ENCODE measurements at places on chromosomes 7 and 10.
A peak's percentile ranks its signal among the peaks of the same experiment; 100 is the strongest.

GRCh38 chr10:62643606-62644587, 160.6 kb upstream of the ADO start:
- no peak for DNase-seq

DNA sequence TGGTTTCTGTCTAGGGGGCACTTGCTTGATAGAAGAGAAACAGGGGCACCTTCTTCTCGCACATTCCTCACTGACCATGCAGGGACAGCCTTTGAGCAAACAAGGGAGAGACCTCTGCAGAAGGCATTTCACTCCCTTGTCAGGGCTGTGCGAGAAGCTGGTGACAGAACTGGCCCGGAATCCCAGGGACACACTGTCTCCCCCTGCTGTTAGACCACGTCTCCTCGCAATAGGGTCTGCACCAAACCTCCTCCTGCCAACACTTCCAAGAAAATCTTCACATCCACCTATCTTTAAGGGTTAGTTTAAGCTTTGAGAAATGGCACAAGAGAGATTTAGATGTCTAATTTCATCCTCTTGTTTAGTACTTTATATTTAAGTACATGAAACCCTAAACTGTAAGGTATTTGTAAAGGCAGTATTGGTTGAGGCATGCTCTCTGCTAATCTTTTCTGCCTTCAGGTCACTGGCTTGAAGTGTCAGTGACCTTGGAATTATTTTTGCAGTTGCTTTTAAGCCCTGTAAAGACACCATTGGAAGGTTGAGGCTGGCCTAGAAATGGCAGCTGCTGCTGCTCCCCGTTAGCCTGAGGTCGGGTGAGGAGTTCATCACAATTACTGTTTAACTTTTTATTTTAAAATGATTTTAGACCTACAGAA, 37.0 kb downstream of the RBM20 start:
- peak; percentile 68 for DNase-seq

GRCh38 chr7:156334636-156335035, 305.9 kb upstream of the RNF32 start:
- DNase-seq: no peak

- peak; percentile 46 for DNase-seq
Measured at GRCh38 chr10:21953585-21954057, 49.9 kb downstream of the DNAJC1 start.

GRCh38 chr7:121837462-121837861, 35.5 kb upstream of the PTPRZ1 start:
- DNase-seq: no peak

DNA sequence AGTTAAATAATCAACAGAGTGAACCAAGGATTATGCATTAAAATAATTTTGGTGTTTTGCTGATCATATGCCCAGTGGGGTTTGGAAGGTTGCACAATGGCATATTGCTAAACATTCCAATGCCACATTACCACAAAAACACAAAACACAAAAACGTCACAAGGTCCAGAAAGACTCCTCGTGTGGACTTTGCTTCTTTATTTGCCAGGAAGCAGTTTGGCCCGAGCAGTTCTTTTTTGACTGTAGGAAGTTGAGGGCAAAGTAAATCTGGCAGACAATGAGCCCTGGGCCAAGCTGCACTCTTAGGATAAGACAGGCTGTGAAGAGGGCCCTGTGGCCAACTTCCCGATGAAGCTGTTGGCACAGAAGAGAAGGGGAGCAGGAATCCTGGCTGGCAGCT, 39.2 kb upstream of the SLC35B4 start:
- DNase-seq: peak; percentile 76

- DNase-seq: no peak
Measured at GRCh38 chr10:28202941-28203352, 99.9 kb downstream of the MPP7 start.
